ENCODE measurements at places on chromosomes 3 and 15.

DNA sequence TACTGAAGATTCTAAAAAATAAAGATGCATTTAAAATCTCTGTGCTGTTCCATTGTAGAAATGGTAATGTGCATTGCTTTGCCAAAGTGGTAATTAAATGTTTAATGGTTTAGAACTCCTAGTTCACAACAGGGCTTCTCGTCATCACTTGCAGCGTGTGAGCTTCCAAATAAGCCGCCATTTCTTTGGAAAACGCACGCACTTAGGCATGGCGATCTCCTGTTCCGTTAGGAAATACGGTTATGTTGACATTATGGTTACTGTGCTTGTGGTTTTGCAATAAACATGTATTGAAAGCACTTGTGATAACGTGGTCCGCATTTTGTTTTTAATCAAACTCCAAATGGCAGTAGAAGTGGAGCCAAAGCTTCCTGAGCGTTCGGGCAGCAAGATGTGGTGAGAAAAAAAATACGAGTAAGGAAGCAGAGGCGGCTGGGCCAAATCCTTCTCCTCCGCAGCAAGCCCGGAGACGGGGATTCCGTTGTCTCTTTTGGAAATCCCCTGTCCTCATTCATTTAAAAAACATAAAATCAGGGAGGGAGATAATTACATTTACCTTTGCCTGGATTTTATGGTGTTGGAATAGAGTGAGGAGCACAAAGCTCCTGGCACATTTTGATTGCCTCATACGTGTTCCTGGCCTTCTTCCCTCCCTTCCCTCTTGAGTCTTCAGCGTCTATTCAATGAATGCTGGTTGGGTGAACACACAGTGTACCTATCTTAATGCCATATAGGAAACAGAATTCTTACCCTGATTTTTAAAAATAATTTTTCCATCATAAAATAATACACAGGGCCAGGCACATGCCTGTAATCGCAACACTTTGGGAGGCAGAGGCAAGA lies 97.5 kb downstream of the SLC49A4 start:
- DNase-seq: no peak

DNA sequence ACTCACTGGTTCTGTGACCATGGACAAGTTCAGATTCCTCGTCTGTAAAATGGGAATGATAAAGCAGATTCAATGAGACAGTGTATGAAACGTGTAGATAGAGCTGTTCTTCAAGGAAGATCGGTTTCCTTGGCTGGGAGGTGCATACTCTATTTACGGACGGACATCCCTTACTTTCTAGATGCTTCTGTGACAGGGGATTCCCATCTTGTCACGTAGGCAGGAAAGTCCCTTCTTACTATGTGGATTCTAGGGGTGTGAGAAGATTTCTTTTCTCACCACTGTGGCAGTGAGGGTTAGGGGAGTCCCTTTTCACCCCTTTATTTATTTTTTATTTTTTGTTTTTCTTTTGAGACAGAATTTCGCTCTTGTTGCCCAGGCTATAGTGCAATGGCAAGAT lies 180.9 kb upstream of the TBL1XR1 start:
- DNase-seq: no peak

- DNase-seq: no peak
Observed at GRCh38 chr3:183192650-183193300, 30.2 kb upstream of the LAMP3 start.

DNA sequence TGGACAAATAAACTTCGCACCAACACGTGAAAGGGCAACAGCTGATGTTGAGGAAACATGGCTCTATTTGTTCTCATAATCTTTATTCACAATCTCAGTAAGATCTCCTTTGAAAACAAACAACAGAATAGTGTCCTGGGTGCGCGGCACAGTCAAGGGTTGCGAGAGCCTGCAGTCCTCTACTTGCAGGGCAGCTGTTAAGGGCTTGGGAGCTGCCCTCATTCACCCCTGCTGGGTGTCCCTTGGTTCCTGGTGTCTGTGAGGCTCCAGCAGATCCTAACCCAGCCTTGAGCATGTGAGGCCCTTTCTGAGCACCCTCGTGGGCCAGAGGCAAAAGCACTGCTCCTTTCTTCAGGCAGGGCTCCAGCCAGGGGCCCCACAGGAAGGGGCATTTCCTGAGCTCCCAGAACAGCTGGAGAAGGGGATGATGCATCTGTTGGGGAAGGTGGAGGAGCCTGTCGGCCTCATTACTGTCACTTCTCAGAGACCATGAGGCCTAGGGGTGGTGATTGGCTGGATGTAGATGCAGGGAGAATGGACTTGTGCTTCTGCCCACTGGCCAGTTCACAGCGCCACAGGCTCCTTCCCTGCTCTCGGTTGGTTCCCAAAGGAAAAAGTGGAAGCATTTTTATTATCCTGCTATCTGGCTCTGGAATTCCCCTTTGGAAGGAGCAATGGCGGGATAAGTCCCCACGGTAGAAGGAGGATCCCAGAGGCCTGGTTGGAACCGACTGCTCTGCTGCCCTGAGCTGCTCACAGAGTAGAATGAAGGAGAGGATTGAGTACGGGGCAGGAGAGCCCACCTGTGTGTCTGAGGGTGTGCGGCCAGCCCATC lies 51.9 kb upstream of the KLF13 start:
- no peak for DNase-seq

- DNase-seq: no peak
Observed at GRCh38 chr15:86837294-86838061, 757.8 kb downstream of the AGBL1 start.

GRCh38 chr3:22893644-22894325 lies 309.3 kb upstream of the UBE2E2 start:
- DNase-seq: no peak

- peak; percentile 74 for DNase-seq
Observed at GRCh38 chr15:70486451-70487386, 276.6 kb downstream of the UACA start.

DNA sequence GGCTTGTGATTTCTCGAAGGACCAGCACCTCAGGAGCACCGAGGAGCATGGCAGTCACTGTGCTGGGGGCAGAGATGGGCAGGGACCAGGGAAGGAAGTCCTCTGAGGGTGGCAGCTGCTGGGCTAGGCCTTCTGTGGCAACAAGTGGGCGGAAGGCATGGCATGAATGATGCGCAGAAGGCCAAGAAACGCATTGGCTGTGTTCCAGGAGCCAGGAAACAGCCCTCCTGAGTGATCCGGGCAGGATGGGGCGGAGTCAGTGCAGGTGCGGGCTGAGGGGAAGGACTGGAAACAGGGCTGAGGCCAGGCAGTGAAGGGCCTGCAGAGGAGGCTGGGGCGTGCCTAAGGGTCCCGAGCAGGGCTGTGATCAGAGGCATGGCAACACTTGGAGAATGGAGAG lies 23.6 kb downstream of the MRPS11 start:
- DNase-seq: no peak

DNA sequence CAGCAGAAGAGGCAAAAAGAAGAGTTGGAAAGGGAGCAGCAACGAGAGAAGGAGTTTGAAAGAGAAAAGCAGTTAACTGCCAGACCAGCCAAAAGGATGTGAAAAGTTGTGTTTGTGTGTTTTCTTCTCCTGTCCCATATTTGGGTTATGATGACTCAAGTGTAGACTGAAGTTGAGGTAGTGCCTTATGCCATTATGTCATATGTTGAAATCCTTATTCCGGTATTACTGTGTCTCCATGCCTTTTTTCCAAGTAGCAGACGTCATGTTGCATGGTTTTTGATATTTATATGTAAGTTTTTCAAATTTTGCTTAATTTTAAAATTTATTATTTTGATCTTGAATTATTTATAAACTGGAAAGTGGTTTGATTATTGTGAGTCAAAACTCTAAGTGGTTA lies 19.2 kb downstream of the BLOC1S6 start:
- DNase-seq: no peak

- no peak for DNase-seq
Observed at GRCh38 chr3:153783106-153783505, 338.1 kb upstream of the ARHGEF26 start.

DNA sequence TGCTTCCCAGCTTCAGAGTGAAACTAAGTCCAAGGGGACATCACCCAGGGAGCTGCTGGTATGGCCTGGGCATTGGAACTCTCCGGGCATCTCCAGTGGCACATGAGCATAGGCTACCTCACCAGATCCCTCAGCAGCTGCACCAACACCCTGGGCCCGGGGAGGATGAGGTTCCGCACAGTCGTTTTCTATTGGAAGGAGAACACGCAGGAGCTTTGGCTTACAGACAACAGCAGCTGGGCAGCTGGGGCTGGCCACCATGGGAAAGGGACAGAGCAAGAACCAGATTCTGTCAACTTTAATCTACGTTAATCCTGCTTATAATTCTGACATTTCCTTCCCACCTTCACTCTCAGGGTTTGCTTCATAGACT lies 65.5 kb downstream of the MYO1E start:
- no peak for DNase-seq

DNA sequence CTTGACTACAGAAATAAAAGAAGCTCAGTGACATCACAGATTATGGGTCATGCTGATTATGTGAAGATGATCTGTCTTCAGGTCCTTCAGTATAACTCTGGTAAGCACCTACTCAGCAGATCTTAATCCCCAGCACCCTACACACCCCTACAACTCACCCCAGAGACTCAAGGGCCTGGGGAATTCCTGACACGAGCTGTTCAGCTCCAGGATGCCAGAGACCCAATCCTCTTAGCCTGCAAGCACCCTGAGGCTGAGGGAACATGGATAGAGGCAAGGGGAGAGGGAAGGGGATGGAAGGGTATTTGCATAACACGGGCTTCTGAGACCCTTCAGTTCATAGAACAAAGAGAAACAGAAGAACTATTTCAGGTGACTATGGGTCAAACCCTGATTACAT lies 13.0 kb downstream of the GLB1 start:
- no peak for DNase-seq

- no peak for DNase-seq
Observed at GRCh38 chr3:35737527-35737926, 98.2 kb downstream of the ARPP21 start.

GRCh38 chr3:167078070-167078622 lies 302.0 kb downstream of the ZBBX start:
- DNase-seq: no peak

DNA sequence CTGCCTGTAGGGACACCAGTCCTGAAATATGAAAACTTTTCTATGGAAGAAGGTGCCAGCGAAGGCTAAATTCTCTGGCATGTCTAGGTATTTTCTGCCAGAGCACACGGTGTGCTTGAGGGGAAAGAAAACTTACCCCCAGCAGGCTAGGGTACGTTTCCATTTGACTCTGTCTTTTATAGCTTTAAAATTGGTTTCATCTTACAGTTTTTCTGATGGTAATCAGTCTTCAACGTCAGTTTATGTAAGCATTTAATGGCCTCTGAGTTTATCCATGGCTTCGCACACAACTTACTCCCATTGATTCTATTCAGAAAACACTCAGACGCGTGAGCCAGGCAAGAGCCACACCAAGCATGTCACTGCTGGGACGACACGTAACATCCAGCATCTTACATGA lies 249.7 kb downstream of the ADAMTS17 start:
- no peak for DNase-seq

GRCh38 chr3:43017593-43018195 lies 38.6 kb downstream of the GASK1A start:
- DNase-seq: no peak

GRCh38 chr15:67133026-67133425 lies 67.6 kb downstream of the SMAD3 start:
- no peak for DNase-seq

DNA sequence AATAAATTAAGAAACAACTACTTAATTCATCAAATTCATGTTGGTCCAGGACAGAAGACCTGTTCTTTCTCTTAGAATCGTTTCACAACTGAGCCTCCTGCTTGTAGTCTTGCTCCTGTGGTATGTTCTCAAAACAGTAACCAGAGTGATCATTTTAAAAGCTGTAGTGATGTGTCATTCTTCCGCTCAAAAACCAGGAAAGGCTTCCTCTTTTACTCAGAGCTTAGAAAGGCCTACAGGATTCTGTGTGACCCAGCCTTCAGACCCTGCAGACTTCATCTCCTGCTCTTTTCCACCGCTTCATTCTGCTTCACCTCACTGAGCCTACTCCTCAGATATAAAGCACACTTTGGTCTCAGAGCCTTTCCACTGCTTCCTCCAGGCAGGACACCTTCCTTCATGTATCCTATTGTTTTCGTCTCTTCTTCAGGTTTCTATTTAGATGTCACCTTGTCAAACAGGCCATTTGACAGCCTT lies 22.7 kb downstream of the ST6GAL1 start:
- no peak for DNase-seq

DNA sequence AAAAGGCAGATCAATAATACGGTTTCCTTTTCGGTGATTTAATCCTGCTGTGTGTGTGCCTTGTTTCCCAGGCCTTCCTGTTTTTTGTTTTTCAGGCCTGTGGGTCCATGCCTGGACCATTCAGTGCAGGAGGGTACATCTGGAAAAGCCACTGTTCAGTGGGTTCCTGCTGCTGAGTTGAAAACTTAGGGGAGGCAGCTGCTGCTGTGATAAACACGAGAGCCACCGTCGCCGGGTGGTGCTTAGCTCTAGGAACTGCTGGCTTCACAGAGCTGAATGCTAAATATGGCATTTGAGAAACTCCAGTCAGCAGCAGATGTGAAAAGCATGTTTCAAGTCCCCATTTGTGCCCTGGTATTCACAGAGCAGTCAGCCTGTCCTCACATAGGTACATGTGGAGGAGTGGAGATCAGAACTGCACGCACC lies 44.0 kb downstream of the SYNM start:
- DNase-seq: no peak

- DNase-seq: no peak
Observed at GRCh38 chr3:173762501-173762900, 365.0 kb downstream of the NLGN1 start.

DNA sequence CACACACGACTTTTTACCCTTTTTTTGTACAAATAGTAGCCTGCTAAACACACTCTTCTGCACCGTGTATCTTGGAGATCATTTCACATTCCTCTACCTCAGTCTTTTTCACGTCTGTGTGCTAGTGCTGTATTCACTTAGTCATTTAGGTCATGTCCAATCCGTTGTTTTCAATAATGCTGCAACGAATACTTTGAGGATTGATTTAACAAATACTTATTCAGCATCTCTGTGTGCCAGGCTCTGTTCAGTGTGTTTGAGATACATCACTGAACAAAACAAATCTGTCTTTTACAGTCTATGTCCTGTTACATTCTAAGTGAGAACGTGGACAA lies 882 bp downstream of the JMJD7 start:
- no peak for DNase-seq

DNA sequence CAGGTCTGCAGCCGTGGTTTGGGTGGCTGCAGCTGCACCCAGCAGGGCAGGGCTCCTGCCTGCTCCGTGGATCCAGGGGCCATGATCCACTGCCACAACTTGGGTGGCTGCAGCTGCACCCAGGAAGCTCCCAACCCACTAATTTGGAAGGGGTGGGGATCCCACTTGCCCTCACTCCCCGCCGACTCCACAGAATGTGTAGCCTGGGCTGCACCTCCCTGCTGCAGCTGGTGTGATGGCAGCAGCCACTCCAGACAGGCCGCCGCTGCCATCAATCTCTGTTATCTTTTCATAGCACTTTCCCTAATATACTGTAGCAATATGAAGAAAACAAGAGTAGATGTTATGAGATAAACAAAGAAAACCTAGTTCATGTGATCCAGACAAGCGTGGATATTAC lies 137.8 kb upstream of the CNTN3 start:
- DNase-seq: no peak
